GM12865 (cell line): ENCODE measurements at places on chromosomes 3 and 15.

DNA sequence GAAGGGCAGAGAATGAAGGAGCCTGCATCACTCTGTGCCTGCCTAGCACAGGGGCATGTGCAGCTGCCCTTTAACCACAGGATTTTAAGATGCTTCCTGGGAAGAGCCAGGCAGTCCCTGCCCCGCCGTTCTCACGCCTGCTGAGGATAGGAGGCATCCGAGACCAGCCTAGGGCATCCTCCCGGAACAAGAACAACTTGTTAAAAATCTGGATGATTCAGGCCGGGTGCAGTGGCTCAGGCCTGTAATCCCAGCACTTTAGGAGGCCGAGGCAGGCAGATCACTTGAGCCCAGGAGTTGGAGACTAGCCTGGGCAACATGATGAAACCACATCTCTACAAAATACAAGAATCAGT, 15.2 kb downstream of the NRROS start:
- DNase-seq, result no peak

DNA sequence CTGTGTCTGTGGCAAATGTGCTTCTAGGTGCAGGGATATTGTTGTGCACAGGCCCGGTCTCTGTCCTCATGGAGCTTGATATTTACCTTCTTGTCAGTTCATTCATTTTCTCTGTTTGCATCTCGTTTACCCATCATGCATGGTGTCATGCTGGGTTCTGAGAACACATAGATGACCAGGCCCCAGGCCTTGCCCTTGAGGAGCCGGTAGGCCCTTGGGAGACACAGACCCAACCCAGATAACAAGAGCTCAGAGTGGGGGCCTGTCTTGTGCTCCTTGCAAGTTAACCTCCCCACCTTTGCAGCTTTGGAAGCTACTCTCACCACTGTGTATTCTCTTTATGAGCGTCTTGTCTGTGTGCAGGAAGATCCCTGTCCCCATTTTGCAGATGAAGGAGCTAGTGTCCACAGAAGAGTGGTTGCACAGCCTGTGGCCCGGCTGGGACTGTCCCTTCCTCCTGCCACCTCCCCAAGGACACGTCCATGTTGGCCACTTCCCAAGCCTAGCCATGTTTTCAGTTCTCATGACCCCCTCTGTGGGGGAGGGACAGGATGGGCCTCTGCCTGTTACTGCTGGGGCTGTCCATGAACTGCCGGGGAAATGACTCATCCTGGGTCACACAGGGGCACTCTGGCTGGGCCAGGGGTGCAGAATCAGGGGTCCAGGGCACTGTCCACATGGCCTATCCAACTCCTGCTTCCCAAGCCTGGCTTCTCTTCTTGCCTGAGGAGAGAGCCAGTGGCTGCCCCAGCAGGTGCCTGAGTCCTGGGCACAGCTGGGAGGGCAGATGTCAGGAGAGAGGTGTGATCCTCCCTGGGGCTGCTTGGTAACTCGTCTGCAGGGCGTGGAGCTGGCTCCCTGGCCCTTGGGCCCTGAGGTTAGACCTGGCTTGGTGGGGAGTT, 3.4 kb downstream of the SNX33 start:
- DNase-seq, result no peak

DNA sequence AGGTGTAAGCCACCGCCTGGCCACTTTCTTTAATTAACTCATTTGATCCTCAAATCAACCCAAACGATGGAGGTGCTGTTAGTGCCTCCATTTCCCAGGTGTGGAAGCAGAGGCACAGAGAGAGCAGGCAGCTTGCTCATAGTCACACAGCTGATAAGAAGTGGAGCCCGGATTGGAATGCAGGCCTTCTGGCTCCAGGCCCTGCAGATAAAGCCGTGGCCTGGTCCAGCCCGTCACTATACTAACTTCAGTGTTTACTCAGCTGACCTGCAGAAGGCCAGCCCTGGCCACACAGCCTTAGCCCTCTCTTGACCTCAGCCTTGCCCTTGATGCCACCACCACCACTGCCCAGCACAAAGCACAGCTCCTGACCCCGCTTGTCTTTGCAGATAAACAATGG, 116.7 kb downstream of the NUP210 start:
- no peak for DNase-seq

DNA sequence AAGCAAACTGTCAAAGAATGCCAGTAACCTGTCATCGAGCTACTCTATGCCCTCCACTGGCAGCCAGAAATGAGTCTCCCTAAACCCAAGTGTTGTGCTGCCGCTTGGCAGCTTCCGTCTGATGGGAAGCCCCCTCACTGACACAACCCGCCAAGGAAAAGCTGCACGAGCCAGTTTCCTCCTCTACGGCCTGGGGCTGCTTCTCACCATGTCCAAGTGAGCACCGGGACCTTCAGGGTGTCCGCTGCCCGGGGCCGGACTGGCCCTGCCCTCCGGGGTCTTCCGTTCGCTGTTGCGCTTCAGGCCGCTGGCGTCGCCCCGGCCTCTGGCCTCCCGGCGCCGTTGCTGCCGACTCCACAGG, 490 bp downstream of the TOMM70 start:
- DNase-seq, result peak; percentile 59

DNA sequence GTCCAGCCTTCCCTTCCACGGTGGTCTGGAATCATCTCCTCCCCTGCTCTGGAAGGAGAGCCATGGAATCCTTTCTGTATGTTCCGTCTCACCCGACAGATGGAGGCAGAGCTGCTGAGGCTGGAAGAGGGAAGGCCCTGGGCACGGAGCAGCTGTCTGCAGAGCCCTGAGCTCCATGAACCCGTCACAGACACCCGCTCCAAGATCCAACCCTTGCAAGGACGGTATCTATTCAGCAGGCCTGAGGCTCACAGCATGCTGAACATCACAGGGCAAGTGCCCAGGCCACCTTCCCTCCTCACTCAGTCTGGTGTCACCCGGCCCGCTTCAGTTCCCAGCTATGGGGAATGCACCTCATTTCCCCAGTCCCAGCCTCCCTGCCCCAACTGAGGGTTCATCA, 103.9 kb downstream of the LRIG1 start:
- no peak for DNase-seq
